ENCODE measurements at places on chromosomes 13 and 19.

DNA sequence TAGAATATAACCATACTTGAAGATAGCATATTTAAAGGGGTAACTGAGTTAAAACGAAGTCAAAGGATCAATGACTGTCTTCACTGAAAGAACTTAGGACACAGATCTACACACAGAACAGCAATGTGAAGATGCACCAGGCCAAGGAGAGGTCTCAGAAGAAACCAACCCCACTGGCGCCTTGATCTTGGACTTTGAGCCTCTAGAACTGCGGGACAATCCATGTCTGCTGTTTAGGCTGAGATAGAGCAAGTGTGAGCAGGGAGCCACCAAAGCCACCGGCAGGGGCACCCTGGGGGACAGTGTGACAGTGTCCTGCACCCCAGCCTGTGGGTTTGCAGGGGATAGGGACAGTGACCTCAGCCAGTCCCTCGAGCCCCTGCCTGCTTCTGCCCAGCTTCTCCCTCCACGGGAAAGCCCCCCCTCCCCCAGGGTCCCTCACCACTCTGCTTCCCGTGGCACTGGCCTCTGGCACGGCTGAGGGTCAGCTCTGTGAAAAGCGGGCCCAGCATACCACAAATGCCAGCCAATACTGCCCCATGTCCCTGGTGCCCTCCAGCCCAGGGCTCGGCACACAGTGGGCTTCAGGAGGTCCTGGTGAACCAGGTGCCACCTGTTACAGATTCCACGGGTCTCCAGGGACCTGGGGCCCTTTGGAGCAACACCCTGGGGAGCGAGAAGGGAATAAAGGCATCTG lies 40.8 kb downstream of the KLF2 start:
- no peak for DNase-seq

DNA sequence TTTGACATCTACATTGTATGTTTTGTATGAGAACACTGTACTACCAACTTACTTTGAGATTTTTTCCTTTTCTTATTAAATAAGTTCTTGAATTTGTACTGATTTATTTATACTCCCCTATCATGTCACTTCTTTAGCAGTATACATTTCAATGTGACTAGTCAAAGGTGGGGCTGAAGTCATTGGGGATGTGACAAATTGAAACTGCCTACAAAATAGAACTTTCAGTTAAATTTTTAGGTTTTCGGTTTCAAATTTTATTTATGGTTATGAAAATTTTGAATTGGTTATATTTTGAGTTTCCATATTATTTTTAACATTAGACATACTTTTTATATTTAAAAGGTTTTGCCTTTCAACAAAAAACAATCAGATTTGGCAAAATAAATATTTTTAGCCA lies 221.6 kb downstream of the NBEA start:
- DNase-seq, result no peak

GRCh38 chr13:112772539-112772909 lies 82.7 kb downstream of the ATP11A start:
- DNase-seq, result no peak

- no peak for DNase-seq
Observed at GRCh38 chr13:87120476-87120875, 550.7 kb upstream of the SLITRK5 start.

GRCh38 chr19:4301590-4302242 lies 473 bp downstream of the TMIGD2 start:
- DNase-seq, result no peak

DNA sequence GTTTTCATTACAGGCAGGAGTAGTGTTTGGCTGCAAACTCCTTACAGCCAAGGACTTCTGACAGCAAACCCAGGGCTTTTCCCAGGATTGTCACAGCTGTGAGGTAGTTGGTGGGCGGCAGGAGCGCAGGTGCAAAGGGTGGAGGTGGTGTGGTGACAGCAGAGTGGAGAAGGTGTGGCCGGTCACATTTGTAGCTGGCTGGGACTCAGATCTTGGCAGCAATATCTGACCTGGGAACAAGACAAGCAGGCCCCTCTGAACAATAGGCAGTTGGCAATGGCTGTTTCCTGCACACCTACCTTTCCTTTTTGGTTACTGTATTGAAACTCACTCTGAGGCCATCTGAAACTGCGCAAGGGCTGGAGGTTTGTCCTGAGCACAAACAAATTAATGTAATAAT lies 327.3 kb downstream of the COG6 start:
- no peak for DNase-seq

DNA sequence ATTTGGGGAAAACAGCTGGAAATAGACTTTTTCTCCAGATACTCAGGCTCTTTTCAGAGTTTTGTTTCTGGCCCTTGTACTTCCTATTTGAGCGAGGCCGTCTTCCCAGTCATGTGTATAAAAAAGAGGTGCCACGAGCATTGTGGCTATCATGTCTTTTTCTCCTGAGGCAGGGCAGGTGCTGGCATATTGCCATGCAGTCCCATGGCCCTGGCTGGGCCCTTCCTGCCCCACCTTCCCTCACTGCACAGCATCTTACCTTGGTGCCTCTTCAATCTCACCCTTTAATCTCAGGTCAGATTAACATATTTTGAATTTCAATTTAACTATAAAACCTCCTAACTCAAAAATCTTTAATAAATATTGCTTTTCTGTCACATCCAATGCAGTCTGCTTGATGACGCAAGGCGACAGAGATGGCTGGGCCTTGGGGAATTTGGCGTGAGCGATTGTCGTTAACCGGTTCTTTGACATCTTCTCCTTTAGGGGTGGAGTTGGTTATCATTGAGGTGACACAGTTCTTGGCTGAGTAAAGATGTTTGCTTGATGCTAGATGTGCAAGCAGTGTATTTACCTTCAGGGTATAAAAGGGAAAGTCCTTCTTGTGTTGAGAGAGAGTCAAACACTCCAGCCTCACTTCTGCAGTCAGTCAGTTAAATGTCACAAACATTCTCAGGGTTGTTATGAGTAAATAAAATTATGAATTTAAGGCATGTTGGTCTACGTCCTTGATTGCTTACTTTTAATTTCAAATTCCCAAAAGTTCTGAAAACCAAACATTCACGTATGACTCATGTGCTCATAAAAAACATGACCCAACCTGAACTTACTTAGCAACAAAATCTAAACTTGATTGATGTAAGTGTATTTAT lies 289.9 kb downstream of the MYO16 start:
- no peak for DNase-seq
